ENCODE measurements at places on chromosomes 11 and 22. TPM values are rescaled to one million over a fixed set of nuclear protein-coding genes. Genes with fewer than 3 reads are reported as not detected.

DNA sequence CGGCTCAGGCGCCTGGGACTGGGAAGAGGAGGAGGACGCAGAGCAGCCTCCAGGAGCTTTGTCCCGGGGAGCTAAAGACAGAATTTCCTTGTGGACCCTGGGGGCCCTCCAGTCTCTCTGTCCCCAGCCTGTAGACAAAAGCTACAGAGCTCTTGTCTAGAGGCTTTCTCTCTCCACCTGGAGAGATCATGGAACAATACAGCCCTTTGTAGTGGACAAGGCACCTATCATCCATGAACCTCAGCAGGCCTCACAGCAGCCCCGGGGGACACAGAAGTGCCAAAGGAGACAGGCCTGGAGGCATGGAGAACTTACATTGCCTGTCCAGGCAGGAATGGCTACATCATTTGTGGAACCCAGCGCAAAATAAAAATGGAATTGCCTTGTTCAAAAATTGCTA lies 55.7 kb upstream of the TTLL12 start:
- no peaks in the 10 kb centered on the region for H3K4me1 ChIP-seq
- H3K27me3 ChIP-seq, result no peaks in the 10 kb centered on the region
- no peaks in the 10 kb centered on the region for H3K36me3 ChIP-seq
- DNase-seq, result no peak
- H3K27ac ChIP-seq, result no peak overlapping the region
- no peak overlapping the region for H3K4me3 ChIP-seq

GRCh38 chr11:2390725-2391151 lies 9.8 kb upstream of the TSSC4 start:
- H3K4me3 ChIP-seq, result no peak overlapping the region
- H3K27ac ChIP-seq, result peak overlapping the region; percentile 55
- DNase-seq, result no peak
- H3K27me3 ChIP-seq, result no peaks in the 10 kb centered on the region

DNA sequence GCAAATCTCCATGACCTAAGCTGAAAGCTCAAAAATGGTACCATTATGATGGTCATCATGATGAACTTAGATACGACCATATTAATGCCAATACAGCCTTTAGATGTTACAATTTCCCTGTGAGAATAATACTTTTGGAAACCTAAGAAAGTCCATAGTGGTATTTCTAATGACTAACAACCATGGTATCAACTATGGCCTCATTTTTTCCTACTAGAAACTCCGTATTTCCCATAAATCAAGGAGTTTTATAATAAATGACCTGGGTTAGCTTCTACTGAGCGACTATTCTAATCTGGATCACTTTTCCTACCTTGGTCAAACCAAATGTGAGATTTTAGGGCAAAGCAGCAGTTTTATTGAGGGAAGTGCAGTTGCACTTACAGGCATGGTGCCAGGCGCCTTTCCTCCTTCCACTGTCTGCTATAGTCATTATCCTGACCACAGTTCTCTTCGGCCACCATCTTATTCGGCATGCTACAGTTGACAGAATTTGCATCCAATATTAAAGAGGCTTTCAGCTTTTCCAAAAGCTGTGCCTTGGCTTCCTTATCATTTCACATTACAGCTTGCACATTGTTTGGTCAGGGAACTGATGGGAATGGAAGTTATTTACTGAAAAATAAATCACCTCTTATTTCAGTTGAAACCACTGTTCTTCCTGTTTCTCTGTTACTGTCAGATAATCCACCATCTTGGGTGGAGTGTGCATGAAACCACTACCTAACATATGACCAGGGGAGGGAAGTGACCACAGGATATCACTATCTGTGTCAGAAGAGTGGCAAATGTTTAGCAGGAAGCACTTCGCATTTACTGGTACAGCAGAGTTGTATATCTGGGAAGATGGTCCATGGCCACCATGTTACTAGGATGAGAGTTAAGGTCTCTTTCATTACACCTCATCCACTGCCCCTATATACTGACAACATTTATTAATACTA lies 74.5 kb upstream of the PICALM start:
- no peaks in the 10 kb centered on the region for H3K27me3 ChIP-seq
- DNase-seq, result peak; percentile 77
- H3K4me3 ChIP-seq, result peak overlapping the region; percentile 80
- peaks cover 75% of the 10 kb centered on the region for H3K4me1 ChIP-seq
- H3K27ac ChIP-seq, result peak overlapping the region; percentile 96
- peaks cover 11% of the 10 kb centered on the region for H3K36me3 ChIP-seq

GRCh38 chr11:17867341-17867740 lies 132.8 kb downstream of the KCNC1 start:
- H3K36me3 ChIP-seq, result peaks cover 13% of the 10 kb centered on the region
- DNase-seq, result no peak
- H3K4me3 ChIP-seq, result no peak overlapping the region
- no peak overlapping the region for H3K27ac ChIP-seq

GRCh38 chr11:119701591-119702549 lies 27.1 kb downstream of the NECTIN1 start:
- peaks cover 9% of the 10 kb centered on the region for H3K27me3 ChIP-seq
- no peak overlapping the region for H3K27ac ChIP-seq
- DNase-seq, result no peak
- H3K4me1 ChIP-seq, result peaks cover 13% of the 10 kb centered on the region

DNA sequence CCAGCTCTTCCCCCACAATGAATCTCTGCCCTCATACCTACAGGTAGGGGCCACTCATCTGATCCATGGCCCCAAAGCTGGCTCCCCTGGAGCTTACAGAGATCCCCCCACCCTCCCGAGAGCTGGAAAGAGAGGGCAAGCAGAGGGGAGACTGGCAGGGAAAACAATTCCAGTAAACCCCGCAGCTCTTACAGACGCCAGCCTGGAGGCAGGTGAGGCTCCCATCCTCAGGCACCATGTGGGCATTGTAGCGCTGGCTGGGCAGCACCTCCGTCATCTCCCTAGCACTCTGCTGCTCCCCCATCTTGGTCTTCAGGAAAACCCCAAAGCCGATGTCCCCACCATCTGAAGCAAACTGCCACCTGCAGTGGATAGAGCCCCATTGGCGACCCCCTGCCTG lies 14.1 kb downstream of the SEC14L4 start:
- H3K36me3 ChIP-seq, result no peaks in the 10 kb centered on the region
- DNase-seq, result no peak
- H3K4me1 ChIP-seq, result no peaks in the 10 kb centered on the region
- no peak overlapping the region for H3K27ac ChIP-seq

DNA sequence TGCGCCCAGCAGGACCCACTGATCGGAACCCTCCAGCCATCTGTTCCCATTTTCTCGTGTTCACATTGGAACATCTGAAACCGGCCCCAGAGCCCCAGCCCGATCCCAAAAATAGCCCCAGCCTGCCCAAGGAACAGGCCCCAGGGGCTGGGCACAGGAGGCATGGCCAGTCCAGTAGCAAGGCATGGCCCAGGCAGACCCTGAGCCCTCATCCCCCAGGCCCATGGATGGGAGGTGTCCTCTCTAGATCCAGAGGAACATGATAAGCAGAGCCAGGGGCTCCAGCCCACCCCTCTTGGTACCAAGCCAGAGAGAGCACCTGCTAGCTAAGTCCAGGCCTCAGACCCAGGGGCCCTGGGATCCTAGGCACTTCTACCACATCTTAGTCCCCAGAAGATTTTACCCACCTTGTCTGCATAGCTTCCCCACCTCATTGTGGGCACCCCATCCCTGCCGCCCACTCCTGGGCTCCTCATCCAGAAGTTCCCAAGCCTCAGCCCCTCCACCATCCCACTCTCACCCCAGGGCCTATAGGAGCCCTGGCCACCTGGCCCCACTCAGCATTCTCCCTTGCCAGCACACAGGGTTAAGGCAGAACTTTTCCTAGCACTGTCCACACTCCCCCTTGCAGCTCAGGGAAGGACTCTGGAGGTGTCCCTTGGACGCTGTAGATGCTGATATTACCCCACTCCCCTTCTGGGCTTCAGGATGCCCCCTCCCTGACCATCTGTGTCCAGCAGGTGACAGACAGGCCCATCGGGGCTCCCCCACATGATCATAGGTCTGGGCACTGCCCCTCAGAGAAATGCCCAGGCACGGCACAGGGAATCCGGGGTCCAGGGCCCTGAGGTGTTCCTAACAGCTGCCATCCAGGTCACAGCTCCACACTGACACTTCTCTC lies 9.5 kb downstream of the BCL9L start:
- H3K27ac ChIP-seq, result peak overlapping the region; percentile 97
- DNase-seq, result peak; percentile 57
- no peaks in the 10 kb centered on the region for H3K36me3 ChIP-seq
- no peaks in the 10 kb centered on the region for H3K27me3 ChIP-seq

DNA sequence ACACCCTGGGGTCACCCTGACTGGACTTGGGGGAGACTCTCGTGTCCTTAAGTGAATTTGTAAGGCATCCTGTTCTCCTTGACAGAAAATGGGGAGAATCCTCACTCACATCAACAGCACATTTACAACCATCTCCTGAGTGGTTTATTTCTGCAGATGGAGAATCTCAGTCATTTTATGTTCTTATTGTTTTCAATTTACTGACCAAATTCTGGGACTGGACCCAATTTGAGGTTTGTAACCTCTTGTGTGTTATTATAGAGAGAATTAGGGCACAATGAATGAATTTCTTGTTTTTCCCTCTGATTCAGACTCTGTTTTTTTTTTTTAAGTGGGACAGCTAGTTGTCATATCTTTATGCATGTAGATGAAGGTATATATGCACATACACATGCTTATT lies 104.9 kb downstream of the ADAMTS15 start:
- DNase-seq, result no peak
- peaks cover 12% of the 10 kb centered on the region for H3K27me3 ChIP-seq
- H3K4me3 ChIP-seq, result no peak overlapping the region
- H3K4me1 ChIP-seq, result no peaks in the 10 kb centered on the region
- no peaks in the 10 kb centered on the region for H3K36me3 ChIP-seq

- no peak overlapping the region for H3K4me3 ChIP-seq
- H3K36me3 ChIP-seq, result no peaks in the 10 kb centered on the region
- H3K4me1 ChIP-seq, result no peaks in the 10 kb centered on the region
- no peak for DNase-seq
These were observed 902.2 kb downstream of the BRD1 start for GRCh38 chr22:48925450-48925849.

Gene POU2AF2
- not detected for total RNA-seq

Gene MMP3
- not detected for total RNA-seq

Gene OR52I2
- total RNA-seq, result not detected

Gene MS4A7
- 0.70 TPM for total RNA-seq
